ENCODE measurements at places on chromosomes 1 and 21.

DNA sequence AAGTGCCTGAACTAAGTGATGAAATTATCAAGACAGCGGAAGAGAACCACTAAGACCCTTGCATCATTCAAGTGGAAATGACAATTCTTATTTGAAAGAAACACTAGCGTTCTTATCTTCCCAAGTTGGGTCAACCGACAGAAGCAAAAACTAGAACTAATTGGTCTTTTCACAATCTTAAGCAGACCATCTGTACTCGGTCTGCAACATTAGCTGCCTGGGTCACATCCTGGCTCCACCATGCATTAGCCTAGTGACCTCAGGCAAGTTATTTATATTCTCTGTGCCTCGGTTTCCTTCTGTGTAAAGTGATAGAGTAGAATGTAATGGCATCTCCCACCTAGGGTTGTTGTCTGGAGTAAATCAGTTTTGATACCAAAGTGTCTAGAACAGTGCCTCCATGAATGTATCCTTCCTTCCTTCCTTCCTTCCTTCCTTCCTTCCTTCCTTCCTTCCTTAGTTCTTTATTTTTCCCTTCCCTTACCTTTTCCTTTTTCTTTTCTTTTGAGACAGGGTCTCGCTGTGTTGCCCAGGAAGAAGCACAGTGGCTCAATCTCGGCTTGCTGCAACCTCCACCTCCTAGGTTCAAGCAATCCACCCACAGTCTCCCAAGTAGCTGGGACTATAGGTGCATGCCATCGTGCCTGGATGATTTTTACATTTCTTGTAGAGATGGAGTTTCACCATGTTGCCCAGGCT is 6.0 kb downstream of the COLGALT2 start:
- DNase-seq: no peak

GRCh38 chr1:38781872-38782617 is 77.5 kb downstream of the RRAGC start:
- no peak for DNase-seq

GRCh38 chr1:14756589-14757285 is 158.3 kb downstream of the KAZN start:
- DNase-seq: no peak

GRCh38 chr21:43991447-43991991 is 20.6 kb upstream of the TRAPPC10 start:
- no peak for DNase-seq

Data from stimulated activated CD8-positive, alpha-beta memory T cell treated with anti-CD3 and anti-CD28 coated beads, Interleukin-15, amount 100 ng/mL, for 48 hours (primary cell).